ENCODE measurements at places on chromosomes 12 and 14. TPM values are rescaled to one million over a fixed set of nuclear protein-coding genes. Genes with fewer than 3 reads are reported as not detected.

The CELA1 gene
- total RNA-seq: not detected

The SCNN1A gene
- 0.37 TPM for total RNA-seq

The TCP11L2 gene
- 65.1 TPM for total RNA-seq

The OVCH1 gene
- total RNA-seq: 0.09 TPM

The MUCL1 gene
- total RNA-seq: not detected

The REM2 gene
- total RNA-seq: 0.14 TPM

The JPH4 gene
- total RNA-seq: not detected

The GLI1 gene
- total RNA-seq: 0.18 TPM

The MAP1LC3B2 gene
- 0.28 TPM for total RNA-seq

The EPYC gene
- 0.09 TPM for total RNA-seq

The RTL1 gene
- total RNA-seq: not detected

The PLBD1 gene
- 1.1 TPM for total RNA-seq

The VPS29 gene
- total RNA-seq: 55.4 TPM

The OR10A7 gene
- total RNA-seq: not detected

The KRT5 gene
- 1.3 TPM for total RNA-seq

The NXPH4 gene
- total RNA-seq: 0.65 TPM

The GTF2H3 gene
- total RNA-seq: 25.9 TPM

The RARG gene
- 21.2 TPM for total RNA-seq

The LHX5 gene
- not detected for total RNA-seq

The SYNDIG1L gene
- not detected for total RNA-seq

The RBP5 gene
- total RNA-seq: not detected

The EPS8 gene
- 87.8 TPM for total RNA-seq

The COX8C gene
- total RNA-seq: not detected

The IL26 gene
- not detected for total RNA-seq

The PRH1 gene
- total RNA-seq: 16.6 TPM

The EML5 gene
- total RNA-seq: under 0.01 TPM

The DHRS7 gene
- 104 TPM for total RNA-seq

Measured in smooth muscle cell of bladder (primary cell).